ENCODE measurements at places on chromosomes 11 and 22. TPM values are rescaled to one million over a fixed set of nuclear protein-coding genes. Genes with fewer than 3 reads are reported as not detected.
A peak's percentile ranks its signal among the peaks of the same experiment; 100 is the strongest.

- no peak for DNase-seq
These were observed 1629.6 kb downstream of the FAM181B start for GRCh38 chr11:81104051-81104450.

RASSF10 gene
- total RNA-seq, result 0.50 TPM

GRCh38 chr22:46376111-46376510 lies 40.6 kb downstream of the TRMU start:
- DNase-seq, result no peak

SUSD2 gene
- total RNA-seq, result 7.3 TPM

DNA sequence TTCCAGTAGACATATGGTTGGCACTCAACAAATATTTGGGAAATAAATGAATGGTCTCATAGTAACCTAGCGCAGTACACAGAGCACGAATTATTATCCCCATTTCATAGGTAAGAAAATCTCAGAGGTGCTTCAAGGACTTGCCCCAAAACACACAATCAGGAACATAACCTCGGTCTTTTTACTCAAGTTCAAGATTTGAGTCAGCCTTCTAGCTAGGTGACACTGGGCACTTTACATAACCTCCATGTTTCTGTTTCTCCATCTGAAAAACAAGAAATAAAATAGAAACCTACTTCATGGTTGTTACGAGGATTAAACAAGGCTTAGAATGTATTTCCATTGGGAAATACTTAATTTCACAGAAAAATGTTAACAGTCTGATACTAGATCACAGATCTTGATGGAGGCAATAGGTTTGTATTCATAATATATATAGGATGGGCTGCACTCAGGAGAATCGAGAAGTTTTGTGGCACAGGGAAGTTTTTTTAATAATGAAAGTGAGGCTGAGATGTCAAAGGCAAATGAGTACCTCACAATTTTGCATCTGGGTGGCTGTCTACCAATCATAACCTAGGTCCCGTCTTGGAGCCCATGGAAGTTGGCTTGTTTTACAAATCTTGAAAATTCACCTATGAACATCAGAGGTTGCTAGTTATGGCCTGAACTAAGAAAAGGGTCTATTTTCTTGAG lies 147.4 kb upstream of the ZC3H12C start:
- no peak for DNase-seq

- no peak for DNase-seq
These were observed 70.1 kb upstream of the PICALM start for GRCh38 chr11:86138958-86139357.

OR5B3 gene
- not detected for total RNA-seq

LAYN gene
- total RNA-seq, result 7.8 TPM

GRCh38 chr11:8617063-8617462 lies 23.0 kb upstream of the STK33 start:
- DNase-seq, result no peak

TPBGL gene
- total RNA-seq, result 0.09 TPM

DNA sequence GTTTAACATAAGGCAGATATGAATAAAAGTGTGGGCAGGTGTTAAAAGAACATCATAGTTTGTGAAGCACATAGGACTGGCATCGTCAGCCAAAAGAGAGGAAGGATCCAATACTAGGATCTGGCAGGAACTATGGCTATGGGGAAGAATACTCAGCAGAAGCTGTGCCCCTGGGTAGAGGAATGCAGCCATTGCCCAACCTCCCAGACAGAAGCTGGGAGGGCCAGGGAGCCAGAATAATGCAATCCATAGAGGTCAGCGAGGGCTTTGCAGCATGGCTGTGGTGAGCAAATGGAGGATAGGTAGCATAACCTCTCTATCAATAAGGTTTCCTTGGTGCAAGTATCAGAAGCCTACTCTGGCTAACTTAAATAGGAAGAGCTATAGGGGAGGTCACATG lies 11.7 kb upstream of the CSTF3 start:
- DNase-seq, result peak; percentile 46

DNA sequence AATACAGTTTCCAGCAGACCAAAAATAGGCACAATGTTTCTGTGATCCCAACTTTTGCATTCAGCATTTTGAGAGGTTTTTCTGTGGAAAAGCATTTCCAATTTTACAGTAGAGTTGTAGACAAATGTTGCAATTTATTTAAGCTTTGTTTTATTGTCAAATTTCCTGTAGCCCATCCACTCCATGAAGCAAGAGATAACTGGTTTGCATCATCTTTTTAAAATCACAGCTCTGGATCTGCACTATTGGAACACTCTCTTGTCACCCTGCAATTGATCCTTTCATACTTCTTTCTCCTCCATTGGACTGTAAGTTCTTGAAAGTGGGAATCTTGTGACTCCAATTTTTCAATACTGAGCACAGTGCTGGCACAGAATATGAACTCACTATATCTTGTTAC lies 86.0 kb downstream of the MAML2 start:
- DNase-seq, result no peak

DNA sequence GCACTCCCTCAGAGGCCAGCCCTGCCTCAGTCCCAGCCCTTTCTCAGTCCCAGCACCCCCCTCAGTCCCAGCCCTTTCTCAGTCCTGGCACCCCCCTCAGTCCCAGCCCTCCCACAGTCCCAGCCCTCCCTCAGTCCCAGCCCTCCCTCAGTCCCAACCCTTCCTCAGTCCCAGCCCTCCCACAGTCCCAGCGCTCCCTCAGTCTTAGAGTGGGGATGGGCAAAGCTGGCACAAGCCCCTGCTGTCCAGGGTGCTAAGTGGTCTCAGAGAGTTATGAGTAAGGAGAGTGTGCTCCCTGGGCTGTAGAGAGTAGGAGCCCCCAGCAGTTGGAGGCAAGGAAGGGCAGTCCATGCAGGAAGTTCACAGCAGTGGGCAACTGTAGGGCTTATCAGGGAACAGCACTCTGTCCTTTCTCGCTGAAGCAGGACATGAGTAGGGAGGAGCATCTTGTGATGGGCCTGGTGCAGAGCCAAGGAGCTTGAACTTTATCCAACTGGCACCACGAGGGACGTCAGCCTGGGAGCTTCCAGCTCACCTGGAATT lies 51.4 kb upstream of the CRYBB3 start:
- DNase-seq, result no peak

PANX3 gene
- total RNA-seq, result not detected

ANKK1 gene
- 0.23 TPM for total RNA-seq

GRCh38 chr11:75376175-75376574 lies 23.1 kb upstream of the RPS3 start:
- DNase-seq, result no peak

DNA sequence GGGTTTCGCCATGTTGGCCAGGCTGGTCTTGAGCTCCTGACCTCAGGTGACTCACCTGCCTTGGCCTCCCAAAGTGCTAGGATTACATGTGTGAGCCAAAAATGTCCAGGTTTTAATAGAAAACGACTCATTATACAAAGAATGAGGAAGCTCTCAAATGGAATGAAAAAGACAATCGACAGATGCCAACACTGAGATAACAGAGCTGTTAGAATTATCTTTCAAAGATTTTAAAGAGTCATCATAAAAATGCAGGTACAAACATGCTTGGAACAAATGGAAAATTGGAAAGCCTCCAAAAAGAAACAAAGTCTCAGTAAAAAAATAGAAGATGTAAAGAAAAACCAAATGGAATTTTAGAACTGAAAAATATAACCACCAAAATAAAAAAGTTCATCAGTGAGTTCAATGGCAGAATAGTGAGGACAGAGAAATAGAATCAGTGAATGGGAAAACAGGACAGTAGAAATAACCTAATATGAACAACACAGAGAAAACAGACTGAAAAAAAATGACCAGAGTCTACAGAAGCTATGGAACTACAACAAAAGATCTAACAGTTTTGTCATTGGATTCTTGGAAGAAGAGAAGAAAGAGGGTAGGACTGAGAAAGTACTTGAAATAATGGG lies 10.9 kb downstream of the GAB2 start:
- DNase-seq, result no peak

- no peak for DNase-seq
These were observed 3.7 kb downstream of the KRTAP5-4 start for GRCh38 chr11:1618231-1618630.

- DNase-seq, result no peak
These were observed 582.6 kb downstream of the METTL15 start for GRCh38 chr11:28690746-28691145.

QSER1 gene
- 21.5 TPM for total RNA-seq

- DNase-seq, result no peak
These were observed 98.1 kb upstream of the KIRREL3 start for GRCh38 chr11:127098684-127099083.

GRCh38 chr11:71206186-71206585 lies 46.2 kb downstream of the SHANK2 start:
- no peak for DNase-seq

GRCh38 chr11:79274636-79275331 lies 166.0 kb downstream of the TENM4 start:
- no peak for DNase-seq

GRCh38 chr11:2419638-2420501 lies 19.3 kb downstream of the TSSC4 start:
- DNase-seq, result peak; percentile 78

GRCh38 chr11:95676308-95676707 lies 113.3 kb downstream of the FAM76B start:
- no peak for DNase-seq

MS4A8 gene
- not detected for total RNA-seq

- DNase-seq, result no peak
These were observed 601.8 kb downstream of the INSC start for GRCh38 chr11:15716550-15716949.

DNA sequence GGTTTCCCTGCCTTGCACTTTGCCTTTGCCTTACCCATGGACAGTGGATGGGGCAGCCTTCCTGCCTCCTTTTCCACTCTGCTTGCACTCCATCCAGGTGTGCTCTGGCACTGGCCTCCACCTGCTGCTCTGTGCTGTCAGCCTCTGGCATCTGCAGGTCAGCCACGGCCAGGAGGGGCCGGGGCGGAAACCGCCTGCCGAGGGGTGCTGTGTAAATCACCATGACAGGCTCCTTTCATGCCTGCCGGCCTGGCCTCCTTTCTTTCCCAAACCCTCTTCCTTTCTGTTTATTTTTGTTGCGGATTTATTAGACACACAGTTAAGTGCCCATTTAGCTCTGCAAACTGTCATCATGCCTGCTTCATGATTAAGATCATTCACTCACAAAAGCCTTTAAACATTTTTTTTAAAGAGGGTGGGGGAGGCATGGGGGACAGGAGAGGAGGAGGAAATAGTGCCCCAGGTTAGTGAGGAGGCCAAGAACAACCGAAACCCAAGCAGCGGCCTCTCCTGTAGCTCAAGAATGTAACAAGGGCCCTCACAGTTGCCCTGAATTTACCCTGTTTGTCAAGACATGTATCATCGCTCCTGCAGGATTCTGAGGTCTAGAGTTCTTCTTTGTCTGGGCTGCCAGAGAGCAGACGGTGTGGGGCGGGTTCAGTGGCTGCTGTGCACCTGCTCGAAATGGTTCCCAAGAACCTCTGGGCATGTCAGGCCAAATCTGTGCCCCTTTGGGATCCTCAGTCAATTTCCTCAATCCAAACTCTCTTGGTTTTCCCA lies 83.3 kb downstream of the BARX2 start:
- DNase-seq, result no peak

OR52I2 gene
- total RNA-seq, result not detected

DNA sequence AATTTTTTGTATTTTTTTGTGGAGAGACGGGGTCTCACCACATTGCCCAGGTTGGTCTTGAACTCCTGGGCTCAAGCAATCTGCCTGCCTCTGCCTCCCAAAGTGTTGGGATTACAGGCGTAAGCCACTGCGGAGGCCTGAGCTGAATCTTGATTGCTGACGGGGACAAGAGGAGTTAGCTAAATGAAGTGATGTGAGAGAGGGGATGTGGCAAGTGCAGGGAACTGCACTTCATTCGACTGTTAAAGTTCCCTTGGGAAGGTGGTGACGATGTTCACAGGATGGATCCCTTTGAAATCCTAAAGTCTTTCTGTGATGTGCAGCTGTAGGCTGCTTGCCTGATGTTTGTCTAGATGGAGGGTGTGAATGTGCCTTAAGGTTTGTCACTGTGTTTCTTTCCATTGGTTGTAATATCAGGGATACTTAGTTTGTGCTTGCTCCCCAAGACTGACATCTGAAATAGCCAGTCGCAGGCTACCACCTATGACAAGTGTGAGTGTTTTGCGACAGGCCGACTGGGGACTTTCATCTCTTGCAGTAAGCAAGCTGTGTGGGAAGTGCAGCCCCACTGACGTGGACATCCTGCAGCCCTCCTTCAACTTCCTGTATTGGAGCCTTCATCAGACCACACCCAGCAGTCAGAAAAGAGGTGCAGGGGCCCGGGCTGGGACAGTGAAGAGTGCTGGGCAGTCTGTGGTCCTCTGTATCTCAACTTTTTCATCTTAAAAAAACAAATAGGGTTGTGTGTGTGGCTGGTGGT lies 19.6 kb upstream of the CCDC134 start:
- peak; percentile 82 for DNase-seq

SLC29A2 gene
- 33.2 TPM for total RNA-seq

DNA sequence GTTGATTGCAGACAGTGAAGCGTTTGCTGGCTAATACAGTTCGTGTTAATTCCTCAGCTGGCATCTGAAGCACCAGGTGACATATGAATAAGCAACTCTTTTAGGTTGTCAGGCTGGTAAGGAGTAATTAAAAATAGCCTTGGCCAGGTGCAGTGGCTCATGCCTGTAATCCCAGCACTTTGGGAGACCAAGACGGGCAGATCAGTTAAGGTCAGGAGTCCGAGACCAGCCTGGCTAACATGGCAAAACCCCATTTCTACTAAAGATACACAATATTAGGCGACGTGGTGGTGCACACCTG lies 74.9 kb downstream of the CECR2 start:
- DNase-seq, result no peak

GRCh38 chr11:66068923-66069714 lies 953 bp upstream of the PACS1 start:
- DNase-seq, result peak; percentile 67

GRCh38 chr11:77503006-77503405 lies 29.1 kb upstream of the PAK1 start:
- DNase-seq, result no peak

GRCh38 chr22:48890693-48891554 lies 936.7 kb downstream of the BRD1 start:
- no peak for DNase-seq

DNA sequence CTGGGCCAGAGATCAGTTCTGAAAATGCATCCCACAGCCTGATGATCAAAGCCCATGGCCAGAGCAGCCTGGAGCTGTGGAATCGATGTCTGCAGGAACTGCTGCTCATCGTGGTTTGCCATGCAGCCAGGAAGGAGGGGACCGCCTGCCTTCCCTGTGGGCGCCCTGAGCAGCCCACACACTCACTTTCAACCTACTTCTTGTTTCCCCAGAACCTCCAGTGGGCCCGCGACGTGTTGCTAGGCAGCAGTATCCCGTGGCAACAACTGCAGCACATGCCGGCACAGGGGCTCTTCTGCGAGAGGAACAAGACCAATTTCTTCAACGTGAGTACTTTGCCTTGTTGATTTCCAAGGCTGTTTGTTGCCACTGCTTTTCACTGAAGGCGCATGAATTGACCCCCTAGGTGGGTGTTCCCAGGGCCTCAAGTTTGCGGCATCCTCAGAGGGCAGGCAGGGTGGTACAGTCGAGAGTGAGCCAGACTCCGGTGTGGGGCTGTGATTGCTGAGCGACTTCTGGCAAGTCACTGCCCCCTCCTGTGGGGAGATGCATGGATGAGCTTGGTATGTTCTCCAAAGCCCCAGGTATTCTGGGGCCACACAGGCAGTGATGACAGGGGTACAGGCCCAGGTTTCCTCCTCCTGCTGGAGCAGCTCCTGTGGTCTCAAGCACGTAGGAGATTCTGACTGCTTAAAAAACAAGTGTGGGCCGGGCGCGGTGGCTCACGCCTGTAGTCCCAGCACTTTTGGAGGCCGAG lies 47.0 kb upstream of the SUSD2 start:
- peak; percentile 69 for DNase-seq

Data from right cardiac atrium (tissue), 5 donors.